GOT3 (cell line): ENCODE measurements at places on chromosomes 5 and 9.

- no peak for DNase-seq
These were observed 197.5 kb downstream of the ARHGEF28 start for GRCh38 chr5:73823508-73823925.

GRCh38 chr9:93177676-93178075, 6.3 kb upstream of the WNK2 start:
- no peak for DNase-seq

DNA sequence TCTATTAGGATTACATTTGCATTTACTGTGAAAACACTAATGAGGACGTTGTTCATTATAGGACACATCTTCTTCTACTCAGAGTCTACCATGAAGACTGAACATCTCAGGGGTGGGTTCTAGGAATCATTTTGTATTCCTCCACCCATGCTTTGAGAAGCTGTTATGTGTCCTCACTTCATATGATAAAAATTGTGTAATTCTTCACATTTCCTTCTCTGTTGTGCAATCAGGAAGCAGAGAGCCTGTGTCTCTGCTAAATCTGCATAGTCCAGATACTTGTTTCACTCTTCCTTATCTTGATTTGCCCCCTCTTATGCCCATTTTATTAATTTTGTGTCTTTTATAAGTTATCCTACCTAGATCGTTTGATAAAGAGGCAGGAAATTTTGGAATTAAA, 97.8 kb upstream of the IQGAP2 start:
- no peak for DNase-seq

DNA sequence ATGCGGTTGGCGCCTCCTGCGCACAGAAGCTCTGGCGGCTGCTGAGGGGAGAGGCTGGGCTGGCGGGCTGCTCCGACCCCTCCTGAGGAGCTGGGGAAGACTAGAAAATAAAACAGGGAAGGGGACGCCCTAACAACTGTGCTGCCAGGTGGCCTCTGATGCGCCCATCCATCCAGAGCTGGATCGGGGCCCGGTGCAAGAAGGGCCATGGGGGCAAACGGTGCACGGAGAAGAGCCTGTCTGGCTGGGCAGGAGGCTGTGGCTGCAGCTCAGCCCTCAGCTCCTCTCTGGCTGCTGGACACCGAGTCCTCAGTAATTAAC, 21.0 kb upstream of the MRNIP start:
- DNase-seq = no peak

- DNase-seq = no peak
These were observed 12.6 kb downstream of the DNM1 start for GRCh38 chr9:128215491-128216409.

- DNase-seq = no peak
These were observed 55.3 kb upstream of the SLC30A5 start for GRCh38 chr5:69038539-69038938.

DNA sequence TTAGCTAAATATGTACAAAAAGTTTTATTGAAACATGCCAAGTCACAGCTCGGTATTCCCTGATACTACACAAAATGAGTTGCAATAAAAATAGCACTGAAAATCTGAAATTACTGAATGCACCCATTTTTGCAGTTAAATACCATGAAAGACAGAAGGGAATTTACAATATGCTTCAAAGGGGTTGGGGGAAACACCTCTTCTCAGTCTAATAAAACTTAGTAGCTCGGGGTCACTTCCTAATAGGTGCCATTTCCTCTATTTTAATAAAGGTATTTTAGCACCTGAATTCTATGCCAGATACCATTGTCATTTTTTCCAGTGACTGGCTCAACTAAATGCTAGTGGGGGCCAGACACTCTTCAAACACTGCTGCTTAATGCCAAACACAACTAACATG, 204.1 kb upstream of the MEF2C start:
- DNase-seq = no peak

GRCh38 chr9:38066914-38067858, 1.8 kb downstream of the SHB start:
- DNase-seq = no peak

DNA sequence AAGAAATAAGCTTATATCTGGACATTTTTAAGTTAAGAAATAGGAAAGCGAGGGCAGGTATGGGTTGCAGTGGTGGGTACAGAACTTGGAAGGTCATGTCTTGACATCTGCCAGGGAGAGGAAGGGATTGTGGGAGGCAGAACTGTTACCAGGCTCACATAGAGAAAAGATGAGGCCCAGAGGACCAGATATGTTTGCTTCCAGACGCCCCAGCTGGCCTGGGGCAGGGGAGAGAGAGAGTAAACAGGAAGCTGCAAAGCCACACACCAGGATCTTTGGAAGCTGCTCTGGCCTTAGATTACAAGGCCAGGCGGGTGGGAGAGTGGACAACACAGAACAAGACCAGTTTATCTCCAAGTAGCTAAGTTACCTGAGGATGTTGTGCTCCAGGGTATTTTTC, 71.2 kb downstream of the MARCHF11 start:
- no peak for DNase-seq

DNA sequence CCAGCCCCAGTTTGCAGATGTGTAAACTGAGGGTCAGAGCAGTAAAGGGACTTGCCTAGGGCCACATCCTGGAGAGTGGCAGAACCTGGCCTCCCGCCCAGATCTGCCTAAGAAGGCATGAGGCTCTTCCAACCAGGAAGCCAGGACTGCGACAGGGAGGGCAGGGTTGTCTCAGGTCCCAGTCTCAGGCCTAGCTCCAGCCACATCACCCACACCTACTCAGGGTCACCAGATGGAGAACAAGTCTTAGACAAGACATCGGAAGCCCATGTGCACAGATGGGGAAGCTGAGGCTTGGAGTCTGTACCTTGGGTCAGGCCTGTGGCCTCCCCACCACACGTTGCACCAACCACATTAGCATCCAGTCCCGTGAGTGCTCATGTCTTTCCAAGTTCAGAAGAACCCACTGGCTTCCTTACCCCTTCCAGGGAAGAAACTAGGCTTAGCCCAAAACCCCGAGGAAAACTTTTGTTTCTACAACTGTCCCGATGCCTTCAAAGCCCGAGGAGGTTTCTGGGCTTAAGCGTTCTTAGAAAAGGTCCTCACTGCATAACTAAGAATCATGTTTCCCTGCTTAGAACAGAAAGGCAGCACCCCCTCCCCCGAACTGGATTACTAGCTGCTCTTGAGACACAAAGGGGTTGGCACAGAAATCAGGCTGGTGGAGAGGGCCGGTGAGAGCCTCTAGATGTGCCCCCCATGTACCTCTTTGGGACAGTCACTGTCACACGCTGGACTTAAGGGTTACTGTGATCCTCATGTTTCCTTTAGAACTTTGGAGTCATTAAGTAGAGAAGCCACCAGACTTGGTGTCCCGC, 2.2 kb downstream of the FAM78A start:
- DNase-seq = no peak

DNA sequence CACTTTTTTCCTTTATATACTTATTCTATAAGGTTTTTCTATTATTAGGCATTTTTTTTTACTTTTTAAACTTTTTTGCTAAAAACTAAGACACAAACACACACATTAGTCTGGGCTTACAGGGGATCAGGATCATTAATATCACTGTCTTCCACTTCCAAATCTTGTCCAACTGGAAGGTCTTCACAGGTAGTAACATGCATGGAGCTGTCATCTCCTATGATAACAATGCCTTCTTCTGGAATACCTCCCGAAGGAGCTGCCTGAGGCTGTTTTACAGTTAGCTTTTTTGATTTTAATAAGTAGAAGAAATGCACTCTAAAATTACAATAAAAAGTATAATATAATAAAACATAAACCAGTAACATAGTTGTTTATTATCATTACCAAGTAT, 345.5 kb upstream of the PTGER4 start:
- DNase-seq = no peak

DNA sequence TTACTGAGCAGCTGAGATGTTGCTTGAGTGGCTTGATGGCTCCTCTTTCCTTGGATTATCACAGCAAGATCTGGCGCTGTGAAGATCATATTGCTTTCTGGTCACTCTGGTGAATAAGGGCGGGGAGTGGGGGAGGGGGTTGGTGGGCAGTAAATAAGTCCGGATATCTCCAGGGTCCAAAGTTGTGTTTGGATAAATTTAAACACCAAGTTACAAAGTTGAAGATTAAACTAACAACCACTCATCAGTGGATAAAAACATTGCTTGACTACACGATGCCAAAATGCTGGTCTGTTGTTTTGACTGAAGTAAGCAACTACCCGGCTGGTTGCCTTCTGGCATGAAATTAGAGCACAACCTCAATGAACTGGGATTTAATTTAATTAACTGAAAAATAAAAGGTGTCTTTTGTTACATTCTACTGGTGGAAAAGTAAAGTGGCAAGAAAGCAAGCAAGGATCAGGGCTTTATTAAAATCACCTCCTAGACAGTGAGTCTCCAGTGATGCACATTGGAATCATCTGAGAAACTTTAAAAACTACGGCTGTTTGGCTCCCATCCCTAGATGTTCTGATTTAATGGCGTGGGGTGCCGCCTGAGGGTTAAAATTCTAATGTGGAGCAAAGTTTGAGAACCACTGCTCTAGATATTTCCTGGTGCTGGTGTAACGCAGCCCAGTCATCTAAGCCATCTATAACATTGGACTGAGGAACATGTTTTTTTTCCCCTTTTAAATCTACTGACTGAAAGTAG, 86.7 kb upstream of the AGXT2 start:
- DNase-seq = no peak

DNA sequence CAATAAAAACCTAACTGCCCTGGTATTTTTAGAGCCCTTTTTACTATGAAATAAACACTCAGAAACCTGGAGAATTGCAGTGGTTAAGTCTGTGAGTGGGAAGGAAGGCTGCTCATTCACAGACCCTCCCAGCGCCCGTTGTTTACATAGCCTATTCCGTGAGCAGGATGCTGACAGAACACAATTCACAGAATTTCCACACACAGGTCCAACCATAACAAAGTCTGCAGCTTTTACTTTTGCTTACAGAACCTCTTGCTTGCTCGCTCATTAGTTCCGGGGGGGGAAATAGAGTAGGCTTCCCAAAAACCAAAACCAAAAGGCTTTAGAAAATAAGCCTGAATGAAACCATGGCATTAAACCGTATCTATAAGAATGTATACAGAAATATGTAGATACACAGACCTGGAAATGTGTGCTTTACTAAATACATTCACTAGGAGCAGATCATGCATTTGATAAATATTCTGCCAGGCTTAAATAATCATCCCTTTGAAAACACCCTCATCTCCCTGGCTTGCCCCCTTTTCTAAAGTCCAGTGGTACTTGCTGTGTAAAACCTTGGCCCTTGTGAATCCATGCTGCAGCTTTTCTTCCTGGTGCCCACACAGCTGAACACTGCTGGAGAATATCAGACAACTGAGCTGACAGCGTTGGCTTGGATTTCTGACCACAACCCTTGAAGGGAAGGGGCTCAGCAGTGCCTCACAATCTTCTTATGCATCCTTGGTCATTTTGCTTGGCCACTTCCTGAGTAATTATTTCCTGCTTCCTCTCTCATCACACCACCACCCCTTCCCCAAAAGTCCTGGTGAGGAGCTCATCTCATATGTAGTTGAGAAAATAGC, 128.0 kb downstream of the FANCC start:
- no peak for DNase-seq

DNA sequence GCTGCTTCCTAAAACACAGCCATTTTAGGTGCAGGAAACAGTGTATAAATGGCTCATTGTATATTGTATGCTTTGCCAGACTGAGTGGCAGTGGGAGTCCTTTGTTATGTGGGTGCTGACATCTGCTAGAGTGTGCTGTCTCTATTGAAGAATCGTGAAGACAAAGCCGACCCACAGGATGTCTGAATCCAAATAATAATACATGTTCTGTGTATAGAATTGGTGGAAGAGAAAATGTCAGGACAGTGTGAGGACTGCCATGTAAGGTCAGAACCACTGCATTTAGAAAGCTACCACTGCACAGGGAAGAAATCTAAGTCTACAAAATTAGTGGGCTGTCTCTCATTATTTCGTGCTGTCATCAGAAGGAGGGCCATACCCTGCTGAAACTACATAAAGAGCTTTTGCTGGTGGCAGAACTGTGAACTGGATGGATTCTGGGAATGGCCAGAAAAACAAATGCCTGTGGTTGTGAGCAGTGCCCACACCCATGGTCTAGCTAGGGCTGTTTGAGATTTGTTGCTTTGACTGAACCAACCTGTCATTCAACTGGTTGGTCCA, 2.5 kb downstream of the IL7R start:
- no peak for DNase-seq

- DNase-seq = no peak
These were observed 321.0 kb upstream of the TRPC7 start for GRCh38 chr5:136686192-136686872.

GRCh38 chr9:87494970-87495471, 2.6 kb upstream of the DAPK1 start:
- no peak for DNase-seq

DNA sequence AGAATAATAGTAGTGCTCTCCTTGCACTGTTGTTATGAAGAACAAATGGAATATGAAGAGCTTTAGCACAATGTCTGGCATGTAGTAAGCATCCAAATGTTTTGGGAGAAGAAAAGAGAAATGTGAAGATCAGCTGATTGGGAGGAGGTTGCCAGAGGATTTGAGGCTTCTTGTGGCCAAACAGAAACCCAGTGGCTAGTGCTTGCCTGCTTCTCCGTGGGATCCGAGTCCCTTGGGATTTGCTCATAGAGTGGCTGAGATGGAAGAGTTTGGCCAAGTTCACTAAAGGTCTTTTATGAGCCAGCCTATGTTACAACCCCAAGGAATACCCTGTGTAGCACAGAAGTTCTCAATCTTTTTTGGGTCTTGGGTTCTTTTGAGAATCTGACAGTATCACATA, 86.0 kb downstream of the ANGPTL2 start:
- DNase-seq = no peak

DNA sequence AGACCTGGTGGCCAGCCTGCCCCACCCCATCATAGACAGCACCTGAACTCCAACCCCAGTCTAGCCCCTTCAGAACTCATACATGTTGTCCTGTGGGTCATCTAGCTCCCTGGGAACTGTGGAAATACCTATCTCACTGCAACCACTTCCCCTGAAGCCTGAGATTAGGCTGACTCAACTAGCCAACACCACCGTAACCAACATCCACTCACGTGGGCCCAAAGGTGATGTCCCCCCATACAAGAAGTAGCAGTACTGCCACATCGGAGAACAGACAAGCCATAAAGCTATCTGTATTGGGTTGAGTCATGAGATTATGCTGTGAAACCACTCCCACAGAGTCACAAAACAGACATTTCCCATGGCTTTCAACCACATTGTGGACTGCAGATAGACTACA, 46.6 kb downstream of the OSMR start:
- DNase-seq = no peak
